Cardiac atrium fibroblast (primary cell): ENCODE measurements at places on chromosomes 4 and X. TPM values are rescaled to one million over a fixed set of nuclear protein-coding genes. Genes with fewer than 3 reads are reported as not detected.

The EPHA5 gene
- 1.1 and 2.3 TPM in 2 replicates for total RNA-seq

The MTMR8 gene
- under 0.01 TPM in 1 of 2 replicates, not detected in the other for total RNA-seq

The PPEF2 gene
- not detected in 2 replicates for total RNA-seq

The GASK1B gene
- total RNA-seq: 56.9 and 88.6 TPM in 2 replicates

The TCEAL1 gene
- 47.7 and 54.4 TPM in 2 replicates for total RNA-seq

The TRPC5OS gene
- total RNA-seq: not detected in 2 replicates

The WNK3 gene
- total RNA-seq: 1.4 and 4.7 TPM in 2 replicates

The APLN gene
- 31.4 and 52.8 TPM in 2 replicates for total RNA-seq

The SLC30A9 gene
- 37.2 and 54.3 TPM in 2 replicates for total RNA-seq

The SMIM31 gene
- total RNA-seq: not detected in 2 replicates

The SPINK2 gene
- total RNA-seq: not detected in 2 replicates

The HELQ gene
- total RNA-seq: 6.3 and 10.5 TPM in 2 replicates

The KLB gene
- not detected in 2 replicates for total RNA-seq

The PRDM8 gene
- total RNA-seq: 0.81 and 3.1 TPM in 2 replicates

The PPARGC1A gene
- total RNA-seq: under 0.01 TPM in 1 of 2 replicates, not detected in the other

The TMPRSS11A gene
- not detected in 2 replicates for total RNA-seq

The SPIN4 gene
- 1.8 and 3.4 TPM in 2 replicates for total RNA-seq

The MAGEA2B gene
- total RNA-seq: not detected in 2 replicates
